ENCODE measurements at places on chromosomes 2 and 18. TPM values are rescaled to one million over a fixed set of nuclear protein-coding genes. Genes with fewer than 3 reads are reported as not detected.

Gene DSC3
- 9.5 TPM for total RNA-seq

Gene GPR35
- total RNA-seq = 2.1 TPM

- no peak for DNase-seq
Measured at GRCh38 chr2:133680343-133681049, 112.2 kb upstream of the NCKAP5 start.

DNA sequence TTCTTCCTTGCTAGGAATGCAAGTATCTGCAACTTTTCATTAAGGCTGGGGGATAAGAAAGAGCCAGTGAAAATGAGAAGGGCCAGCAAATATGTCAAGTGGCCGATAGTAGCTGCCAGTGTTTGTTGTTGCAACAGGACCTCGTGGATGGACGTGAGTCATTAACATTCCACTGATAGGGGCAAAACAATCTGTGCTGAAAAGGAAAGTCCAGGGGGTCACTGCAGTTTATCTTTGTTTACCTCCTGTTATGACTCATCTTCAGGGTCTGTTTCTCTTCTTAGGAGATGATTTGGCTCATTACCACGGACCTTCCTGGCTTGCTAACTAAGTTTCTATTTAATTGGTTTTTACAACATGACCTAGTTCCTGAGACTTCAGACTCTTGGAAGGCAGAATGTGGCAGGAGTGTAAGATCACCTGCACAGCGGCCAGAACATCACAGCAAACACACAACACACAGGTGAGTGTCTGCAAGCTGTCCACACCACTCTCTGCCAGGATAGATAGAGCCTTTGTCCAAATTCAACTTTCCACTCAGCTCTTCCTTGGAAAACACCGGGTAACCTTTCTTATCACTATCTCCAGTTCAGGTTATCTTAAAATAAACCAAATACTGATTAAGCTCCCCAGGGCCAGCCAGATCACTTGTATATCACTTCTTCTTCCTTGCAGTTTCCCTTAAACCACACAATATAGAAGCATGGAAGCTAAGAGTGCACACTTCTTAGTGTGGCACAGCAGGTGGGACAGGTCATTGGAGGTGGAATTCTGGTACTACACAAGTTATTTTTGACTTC, 157.5 kb upstream of the LMAN1 start:
- no peak for DNase-seq

DNA sequence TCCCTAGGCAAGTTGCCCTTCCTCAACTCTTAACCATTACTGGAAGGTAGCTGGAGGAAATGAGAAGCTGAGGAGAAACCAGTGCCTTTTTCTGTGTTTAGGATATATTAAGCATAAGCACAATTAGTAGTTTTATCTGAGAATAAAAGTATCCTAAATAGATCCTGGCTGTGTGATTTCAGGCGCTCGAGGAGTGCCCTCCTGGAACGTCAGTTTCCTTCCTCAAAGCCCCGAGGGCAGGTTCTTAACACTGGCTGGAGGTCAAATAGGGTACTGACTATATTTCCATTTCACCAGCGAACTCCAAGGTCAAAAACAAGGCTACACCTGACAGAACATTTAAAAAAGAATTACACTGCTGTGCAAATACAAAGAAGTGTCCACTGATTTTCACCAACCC, 1.5 kb upstream of the STON1 start:
- no peak for DNase-seq

GRCh38 chr2:25479761-25480160, 138.0 kb upstream of the DNMT3A start:
- no peak for DNase-seq

Gene RESP18
- total RNA-seq = 1.1 TPM

- DNase-seq = no peak
Measured at GRCh38 chr2:128558441-128558840, 239.8 kb upstream of the HS6ST1 start.

Gene AQP12B
- not detected for total RNA-seq

Gene PPP1R1C
- total RNA-seq = 27.3 TPM

GRCh38 chr18:5297597-5297996, 2.1 kb upstream of the ZBTB14 start:
- DNase-seq = no peak

Gene GPR39
- total RNA-seq = 0.72 TPM

Gene PLGLB2
- total RNA-seq = 4.6 TPM

GRCh38 chr18:58787536-58788149, 77.0 kb upstream of the ZNF532 start:
- DNase-seq = no peak

Measured in spinal cord (tissue), 10 donors.